ENCODE measurements at places on chromosomes 4 and X.

DNA sequence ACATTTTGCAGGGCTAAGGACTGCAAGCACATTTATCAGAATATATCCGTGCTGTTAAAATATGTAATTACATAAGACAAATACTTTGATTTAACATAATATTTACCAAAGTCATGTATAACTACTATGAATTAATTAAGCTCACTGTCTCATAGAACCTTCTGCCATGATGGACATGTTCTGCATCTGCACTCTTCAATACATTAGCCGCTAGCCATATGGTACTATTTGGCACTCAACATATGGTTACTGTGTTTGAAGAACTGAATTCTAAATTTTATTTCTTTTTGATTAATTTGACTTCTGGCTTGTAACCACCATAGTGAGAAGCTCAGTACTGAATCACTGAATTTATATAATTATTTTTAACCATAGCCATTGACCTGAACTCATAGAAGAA lies 427.0 kb upstream of the TRAM1L1 start:
- DNase-seq = no peak

GRCh38 chr4:14582677-14583076 lies 419.6 kb upstream of the CPEB2 start:
- no peak for DNase-seq

DNA sequence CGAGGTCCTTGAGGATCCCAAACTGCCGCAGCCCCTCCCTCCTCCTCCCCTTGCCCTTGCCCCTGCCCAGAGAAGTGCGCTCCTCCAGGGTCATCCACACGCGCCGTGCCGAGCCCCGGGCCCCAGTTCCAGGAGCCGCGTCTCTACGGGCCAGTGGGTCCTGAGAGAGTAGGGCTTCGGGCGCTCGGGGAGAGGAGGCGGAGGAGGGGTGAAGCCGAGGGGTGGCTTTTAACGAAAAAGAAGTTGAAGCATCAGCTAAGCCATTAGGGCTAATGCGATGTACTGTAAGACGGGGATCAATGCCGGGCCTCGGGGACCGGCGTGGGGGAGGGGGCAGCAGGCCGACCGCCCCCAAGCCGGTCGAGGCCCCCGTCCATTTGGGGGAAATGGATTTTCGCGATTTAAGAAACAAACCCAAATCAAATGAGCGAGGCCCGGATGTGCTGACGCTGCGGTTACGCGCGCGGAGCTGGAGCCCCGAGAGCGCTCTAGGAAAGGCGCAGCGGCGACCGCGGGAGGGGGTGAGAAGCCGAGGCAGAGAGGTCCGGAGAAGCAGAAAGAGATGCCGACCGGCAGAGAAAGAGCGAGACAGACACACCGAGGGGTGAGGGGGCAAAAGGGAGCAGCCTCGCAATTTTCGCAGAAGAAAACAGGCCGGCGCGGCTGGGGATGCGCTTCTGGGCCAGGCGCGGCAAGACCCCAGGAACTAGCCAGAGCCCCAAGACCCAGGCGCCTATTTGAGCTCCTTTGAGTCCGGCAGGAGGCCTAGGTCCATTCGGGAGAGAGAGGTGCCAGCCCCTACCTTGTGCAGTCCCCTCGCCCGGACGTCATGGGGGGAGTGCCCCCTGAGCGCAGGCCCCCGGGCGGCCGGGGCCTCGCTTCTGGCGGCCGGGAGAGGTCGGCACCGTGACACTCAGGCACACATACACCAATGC lies 13.6 kb downstream of the HMX1 start:
- no peak for DNase-seq

DNA sequence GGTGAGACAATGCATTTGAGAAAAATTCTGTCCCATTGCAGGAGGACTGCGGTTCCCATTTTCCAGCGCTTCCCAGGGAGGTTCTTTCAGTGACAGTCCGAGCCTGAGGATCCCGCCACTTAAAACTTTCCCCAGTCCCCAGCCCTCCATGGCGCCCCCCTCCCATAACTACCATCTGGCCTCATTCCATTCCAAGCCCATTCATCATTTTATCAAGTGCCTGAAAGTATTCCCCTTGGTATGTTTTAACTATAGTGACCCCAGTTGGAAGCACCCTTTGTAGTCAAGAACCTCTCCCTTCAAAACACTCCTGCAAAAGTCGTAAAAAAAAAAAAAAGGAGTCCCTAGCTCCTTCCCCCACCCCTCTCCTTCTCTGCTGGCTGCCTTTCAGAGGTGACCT lies 1.2 kb downstream of the RASL11B start:
- no peak for DNase-seq

DNA sequence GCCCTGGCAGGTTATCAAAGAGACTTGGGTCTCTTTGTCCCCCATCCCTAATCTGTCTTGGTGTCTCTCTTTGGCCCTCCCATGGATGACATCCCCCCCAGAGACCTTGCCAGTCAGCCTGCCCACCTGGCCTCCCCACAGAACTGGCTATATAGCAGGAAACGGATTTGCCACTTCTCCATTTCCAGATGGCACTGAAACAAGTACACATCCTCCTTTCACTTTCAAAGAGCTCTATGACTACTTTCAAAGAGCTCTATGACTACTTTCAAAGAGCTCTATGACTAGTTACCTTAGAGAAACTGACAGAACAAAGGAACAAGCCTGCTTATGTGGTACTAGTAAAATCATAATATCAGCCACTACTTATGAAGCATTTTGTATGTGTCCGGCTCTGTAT lies 175.3 kb downstream of the MAML3 start:
- DNase-seq = no peak

DNA sequence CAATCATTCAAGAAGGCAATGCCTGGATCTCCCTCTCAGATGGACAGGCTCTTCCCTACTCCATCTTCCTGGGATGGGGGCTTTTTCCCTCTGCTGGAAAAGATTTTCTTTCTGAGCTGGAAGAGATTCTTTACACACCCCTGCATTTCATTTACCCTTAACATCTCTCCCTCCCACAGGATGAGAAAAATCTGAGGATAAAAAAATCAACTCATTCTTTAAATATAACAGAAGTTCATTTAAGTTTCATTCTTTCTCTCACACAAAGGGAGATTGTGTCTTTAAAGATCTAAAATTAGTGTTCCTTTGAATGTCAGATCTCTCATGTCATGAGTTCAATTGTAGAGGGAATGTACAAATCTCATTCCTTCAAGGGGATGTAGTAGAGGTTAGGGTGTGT lies 109.0 kb downstream of the ZNF518B start:
- no peak for DNase-seq

GRCh38 chr4:119490335-119490734 lies 138.3 kb downstream of the PDE5A start:
- no peak for DNase-seq

DNA sequence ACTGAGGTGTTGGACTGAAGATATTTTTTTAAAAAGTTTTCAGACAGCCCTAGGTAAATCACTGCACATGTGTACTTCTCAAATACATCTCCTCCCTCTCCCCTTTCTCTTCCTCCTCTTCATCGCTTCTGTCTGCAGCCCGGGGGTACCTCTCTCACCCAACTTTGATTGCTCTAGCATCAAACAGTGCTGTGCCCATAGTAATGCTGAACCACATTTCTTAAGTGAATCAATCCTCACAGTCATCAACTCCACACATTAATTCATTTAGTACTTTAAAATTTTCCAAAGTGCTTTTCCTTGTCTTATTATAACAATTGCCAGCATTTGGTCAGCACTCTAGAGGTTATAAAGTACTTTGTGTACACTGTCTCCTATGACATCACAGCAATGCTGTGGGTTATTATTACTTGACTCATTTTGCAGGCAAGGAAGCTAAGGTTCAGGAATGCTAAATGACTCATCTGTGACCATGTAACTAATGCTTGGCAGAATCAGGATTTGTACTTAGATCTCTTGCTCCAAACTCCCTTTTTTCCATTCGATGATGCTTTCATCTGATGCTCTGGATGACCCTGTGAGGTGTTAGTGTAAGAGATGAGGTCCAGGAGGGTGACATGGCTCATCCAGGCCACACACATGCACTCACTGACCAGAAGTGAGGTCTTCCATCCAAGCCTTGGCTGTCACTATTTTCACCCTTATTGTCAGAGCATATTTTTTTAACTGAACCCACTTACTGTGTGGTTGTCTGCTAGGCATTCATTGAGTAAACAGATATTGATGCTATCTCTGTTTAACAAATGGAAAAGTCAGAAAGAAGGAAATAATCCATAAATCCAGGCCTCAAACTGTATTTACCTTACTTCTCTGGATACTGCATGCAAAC lies 58.8 kb downstream of the RHOH start:
- DNase-seq = no peak
